ENCODE measurements at places on chromosomes 3 and 15. TPM values are rescaled to one million over a fixed set of nuclear protein-coding genes. Genes with fewer than 3 reads are reported as not detected.

LTF gene
- not detected for total RNA-seq

GATM gene
- 0.67 TPM for total RNA-seq

FBXO40 gene
- total RNA-seq: not detected

ITIH3 gene
- total RNA-seq: 2.2 TPM

GPR160 gene
- 2.7 TPM for total RNA-seq

NME9 gene
- total RNA-seq: not detected

SMAD6 gene
- 37.9 TPM for total RNA-seq

KCNMB3 gene
- total RNA-seq: 3.5 TPM

CCDC39 gene
- 0.22 TPM for total RNA-seq

GOLGA6L9 gene
- total RNA-seq: 2.1 TPM

GRCh38 chr3:72102112-72102616, 317.2 kb upstream of the PROK2 start:
- no peak for DNase-seq

DNA sequence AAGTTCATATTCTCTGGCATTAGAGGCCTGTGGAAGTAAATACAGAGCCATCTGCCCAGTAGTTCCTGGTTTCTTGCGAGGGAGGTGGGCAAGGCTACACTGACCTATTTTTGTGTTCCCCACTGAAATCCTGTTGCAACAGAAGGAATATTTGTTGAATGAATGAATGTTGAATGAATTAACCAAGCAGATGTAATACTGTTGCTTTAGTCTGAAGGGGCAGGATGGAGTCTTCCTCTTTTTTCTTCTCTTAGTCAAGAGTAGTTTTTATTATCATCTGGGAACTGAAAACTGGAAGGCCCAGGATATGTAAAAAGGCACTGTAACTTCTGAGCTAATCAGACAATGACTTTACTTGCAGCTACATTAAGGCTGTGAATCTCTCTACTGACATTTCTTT, 17.1 kb downstream of the BLOC1S6 start:
- DNase-seq: no peak

- no peak for DNase-seq
These were observed 303.7 kb downstream of the NTRK3 start for GRCh38 chr15:87952736-87953287.

- no peak for DNase-seq
These were observed 19.2 kb upstream of the SOX2 start for GRCh38 chr3:181692311-181693145.

- DNase-seq: no peak
These were observed 8.7 kb downstream of the ISG20 start for GRCh38 chr15:88647351-88648105.

GRCh38 chr15:63945007-63945788, 101.1 kb downstream of the DAPK2 start:
- DNase-seq: peak; percentile 41

DNA sequence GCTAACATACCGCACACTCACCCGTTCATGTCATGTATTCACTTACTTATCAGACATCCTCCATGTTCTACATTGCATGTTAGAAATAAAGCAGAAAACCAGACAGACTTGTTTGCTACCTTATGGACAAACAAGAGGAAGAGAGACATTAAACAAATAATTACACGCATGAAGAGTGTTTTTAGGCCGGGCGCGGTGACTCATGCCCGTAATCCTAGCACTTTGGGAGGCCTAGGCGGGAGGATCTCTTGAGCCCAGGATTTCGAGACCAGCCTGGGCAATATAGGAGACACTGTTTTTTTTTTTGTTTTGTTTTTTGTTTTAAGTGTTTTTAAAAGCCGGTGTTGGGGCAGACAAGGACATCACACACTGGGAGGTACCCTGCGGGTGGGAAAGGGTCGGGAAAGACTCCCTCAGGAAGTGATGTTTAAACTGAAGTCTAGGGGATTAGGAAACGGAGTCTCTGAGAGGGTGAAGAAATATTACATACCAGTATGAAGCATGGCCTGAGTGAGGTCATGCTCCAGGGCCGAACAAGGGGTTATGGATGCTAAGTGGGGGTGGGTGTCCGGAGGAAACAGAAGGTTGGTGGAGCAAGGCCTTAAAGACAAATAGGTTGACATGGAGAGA, 2.1 kb upstream of the USP3 start:
- no peak for DNase-seq

DNA sequence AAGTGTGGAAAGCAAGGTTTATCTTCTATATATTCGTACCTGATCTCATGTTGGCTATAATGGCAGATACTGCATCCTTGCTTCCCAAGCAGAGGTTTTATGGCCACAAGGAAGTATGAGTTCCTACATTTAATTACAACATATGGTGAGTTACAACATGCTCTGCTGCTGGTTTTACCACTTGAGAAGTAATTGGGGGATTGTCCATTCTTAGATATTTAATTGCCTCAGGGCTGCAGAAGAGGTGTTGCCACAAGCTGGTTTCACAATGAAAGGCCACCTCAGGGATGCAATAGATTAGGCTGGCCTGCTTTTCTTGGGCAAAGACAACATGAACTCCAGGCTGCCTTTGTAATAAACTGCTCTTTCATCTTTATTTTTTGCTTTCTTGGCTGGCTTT, 48.6 kb downstream of the RAP2B start:
- no peak for DNase-seq

DNA sequence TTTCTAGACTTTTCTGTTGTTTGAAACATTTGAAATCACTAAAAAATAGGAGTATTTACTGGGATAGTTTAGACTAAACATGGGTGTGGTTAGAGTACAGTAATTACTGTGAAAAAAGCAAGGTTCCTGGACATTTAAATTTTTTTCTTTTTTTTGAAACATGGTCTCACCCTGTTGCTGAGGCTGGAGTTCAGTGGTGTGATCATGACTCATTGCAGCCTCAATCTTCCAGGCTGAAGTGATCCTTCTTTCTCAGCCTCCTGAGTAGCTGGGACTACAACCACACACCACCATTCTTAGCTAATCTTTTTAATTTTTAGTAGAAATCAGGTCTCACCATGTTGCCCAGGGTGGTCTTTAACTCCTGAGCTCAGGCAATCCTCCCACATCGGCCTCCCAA, 20.4 kb upstream of the CELF6 start:
- peak; percentile 26 for DNase-seq

DNA sequence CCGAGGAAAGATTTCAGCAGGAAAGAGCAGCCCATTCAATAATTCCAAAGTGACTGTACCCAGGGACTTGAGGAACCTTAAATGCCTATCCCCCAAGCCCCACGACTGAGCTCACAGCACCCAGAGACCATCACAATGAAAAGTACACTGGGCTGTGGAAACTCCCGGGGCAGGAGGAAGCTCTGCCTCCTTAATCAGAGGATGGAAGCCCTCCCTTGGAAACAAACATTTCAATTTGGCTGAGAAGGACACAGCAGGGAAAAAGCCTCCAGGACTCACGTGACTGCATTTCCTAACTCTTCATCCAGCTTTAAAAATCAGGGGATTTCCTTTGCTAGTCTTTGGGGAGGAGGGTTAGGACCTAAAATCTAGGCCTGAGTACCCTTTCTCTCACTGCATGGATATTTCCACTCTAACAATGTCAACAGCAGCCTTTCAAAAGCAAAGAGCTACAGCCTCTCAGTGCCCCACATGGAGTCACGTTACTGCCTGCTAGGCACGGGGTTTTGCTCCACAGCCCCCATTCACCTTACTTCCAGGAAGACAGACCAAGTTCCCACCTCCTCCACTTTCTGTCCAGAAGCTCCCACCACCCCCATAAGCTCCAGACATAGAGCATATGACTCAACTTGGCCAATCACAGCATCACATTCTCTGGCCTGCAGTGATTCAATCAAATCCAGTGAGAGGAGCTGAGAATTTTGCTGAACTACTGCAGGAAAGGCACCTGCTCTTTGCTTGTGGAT, 68.9 kb upstream of the WNT5A start:
- DNase-seq: no peak

DNA sequence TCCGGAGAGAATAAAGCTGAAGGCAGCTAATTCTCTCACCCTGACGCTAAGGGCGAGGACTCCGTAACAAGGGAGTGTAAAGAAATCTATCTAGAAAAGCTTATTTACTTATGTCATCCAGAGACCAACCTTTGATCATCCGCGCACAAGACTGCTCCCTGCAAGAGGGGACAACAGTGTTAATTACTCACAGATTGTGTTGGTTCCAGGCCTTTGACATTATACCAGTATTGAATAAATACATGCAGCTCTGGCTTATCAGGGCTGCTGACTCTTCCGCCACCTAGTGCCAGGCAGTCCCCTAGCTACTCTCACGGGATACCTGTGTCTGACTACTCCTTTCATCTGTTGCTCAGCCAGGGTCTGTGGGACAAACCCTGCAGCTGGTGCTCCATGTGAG, 211.7 kb downstream of the DTWD1 start:
- DNase-seq: peak; percentile 13

- no peak for DNase-seq
These were observed 183.2 kb upstream of the STAC start for GRCh38 chr3:36197151-36197550.
